ENCODE measurements at places on chromosomes 4 and X.

DNA sequence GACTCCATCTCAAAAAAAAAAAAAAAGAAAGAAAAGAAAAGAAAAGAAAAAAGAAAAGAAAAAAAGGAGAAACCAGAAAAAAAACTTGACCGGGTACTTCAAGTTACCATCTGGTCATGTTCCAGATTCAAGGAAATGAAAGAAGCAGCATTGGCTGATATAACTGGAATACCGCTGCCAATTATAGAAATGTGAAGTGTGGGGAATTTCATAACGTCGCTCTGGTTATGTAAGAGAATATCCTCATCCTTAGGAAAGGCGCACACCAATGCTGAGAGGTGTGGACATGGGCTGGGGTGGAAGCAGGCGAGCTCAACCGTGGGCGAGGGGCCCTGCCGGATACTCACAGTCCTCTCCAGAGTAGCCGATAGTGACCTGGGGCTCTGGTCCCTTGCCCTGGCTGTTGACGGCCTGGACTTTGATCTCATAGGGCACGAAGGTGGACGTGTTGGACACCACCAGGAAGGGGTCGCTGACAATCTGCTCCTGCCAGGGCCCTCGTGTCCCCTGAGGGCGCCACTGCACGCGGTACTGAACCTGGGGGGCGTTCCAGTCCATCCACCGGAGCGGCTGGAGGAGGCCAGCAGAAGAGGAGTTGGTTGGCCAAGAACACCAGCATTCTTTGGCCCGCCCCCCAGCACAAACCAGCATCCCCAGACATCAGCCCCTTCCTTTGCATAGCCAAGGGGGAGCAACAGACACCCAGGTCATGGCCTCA lies 19.5 kb downstream of the L1CAM start:
- DNase-seq: no peak

GRCh38 chr4:20638825-20639224 lies 61.4 kb upstream of the PACRGL start:
- no peak for DNase-seq

GRCh38 chrX:17792826-17793225 lies 55.5 kb downstream of the SCML1 start:
- no peak for DNase-seq

DNA sequence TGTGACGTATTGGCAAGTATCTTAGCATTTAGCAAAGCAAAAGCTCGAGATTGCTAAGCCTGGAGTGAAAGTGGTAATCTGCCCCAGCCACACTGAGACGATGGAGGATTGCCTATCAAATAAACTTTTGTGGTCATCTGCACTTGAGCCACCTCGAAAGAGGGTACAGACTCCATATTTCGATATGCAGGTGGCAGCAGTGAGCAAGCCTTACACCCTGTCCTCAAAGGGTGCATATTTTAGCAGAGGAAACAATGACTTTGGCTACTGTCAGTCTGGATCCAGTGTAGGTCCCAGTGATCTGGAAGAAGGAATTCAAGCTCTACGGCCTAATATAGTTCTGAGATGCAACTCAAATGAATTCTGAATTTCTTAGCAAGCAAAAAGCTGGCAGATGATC lies 153.9 kb downstream of the ATG4A start:
- DNase-seq: no peak

GRCh38 chrX:124125471-124125870 lies 164.0 kb downstream of the STAG2 start:
- no peak for DNase-seq

DNA sequence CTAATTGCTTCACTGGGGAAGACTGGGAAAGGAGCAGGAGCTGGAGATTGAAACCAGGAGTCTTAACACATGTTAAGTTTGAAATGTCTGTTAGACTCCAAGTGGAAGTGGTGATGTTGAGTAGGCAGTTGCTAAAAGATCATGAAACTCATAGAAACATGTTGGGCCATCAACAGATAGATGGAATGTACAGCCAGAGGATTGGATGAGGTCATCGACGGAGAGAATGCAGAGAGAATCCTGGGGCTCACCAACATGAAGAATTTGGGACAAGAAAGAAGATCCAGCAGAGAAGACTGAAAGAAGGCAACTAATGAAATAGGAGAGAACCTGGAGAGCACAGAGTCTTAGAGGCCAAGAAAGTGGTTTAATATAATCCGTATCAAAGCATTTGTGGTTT lies 19.4 kb upstream of the TSPAN5 start:
- DNase-seq: peak; percentile 20

DNA sequence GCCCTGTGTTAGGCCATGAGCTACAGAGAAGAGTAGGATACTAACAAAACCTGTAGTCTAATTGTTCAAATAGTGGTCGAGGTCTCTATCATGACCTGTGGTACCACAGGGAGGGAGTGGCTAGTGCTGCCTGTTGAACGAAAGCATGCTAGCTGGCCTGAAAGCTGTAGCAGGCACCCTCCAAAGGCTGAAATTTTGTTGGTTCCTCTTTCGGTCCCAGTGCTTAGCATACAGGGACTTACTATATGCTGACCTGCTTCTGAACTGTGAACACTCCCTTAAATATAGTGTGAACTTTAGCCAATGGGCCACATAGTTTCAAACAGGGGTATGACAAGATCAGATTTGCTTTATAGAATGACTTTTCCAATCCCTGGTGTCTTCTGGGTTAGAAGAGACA lies 113.4 kb downstream of the PJA1 start:
- DNase-seq: no peak

GRCh38 chr4:157300701-157301100 lies 80.2 kb downstream of the GRIA2 start:
- DNase-seq: no peak

- no peak for DNase-seq
These were observed 156.5 kb upstream of the ETNPPL start for GRCh38 chr4:108919226-108919893.

DNA sequence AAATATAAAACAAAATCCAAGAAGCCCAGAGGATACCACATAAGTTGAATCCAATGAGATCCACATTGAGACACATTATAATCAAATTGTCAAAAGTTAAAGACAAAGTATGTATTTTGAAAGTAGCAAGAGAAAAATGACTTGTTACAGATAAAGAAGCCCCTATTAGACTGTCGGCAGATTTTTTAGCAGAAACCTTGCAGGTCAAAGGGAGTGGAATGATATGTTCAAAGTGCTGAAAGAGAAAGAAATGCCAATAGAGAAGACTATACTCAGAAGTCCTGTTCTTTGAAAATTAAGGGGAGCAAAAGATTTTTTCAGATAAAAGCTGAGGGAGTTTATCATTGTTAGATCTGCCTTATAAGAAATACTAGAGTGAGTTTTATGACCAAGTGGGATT lies 148.9 kb upstream of the EPHA5 start:
- DNase-seq: no peak

DNA sequence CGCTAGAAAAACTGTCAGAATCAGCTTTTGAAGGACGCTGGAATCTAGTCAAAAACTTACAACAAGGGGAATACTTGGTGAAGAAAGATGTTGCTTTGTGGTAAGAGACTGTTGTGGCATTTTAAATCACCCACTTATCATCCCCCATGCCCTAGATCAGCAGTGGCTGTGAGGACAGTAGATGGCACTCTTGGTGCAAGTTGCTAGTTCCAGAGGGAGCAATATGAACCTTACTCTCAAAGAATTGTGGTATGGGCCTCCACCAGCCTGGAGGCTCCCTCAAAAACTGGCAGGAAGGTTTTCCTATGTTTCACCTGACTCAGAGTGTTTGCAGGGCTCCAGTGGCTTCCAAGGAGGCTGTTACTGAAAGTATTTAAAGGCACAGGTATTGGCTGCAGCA lies 37.7 kb upstream of the SLC16A2 start:
- peak; percentile 56 for DNase-seq

DNA sequence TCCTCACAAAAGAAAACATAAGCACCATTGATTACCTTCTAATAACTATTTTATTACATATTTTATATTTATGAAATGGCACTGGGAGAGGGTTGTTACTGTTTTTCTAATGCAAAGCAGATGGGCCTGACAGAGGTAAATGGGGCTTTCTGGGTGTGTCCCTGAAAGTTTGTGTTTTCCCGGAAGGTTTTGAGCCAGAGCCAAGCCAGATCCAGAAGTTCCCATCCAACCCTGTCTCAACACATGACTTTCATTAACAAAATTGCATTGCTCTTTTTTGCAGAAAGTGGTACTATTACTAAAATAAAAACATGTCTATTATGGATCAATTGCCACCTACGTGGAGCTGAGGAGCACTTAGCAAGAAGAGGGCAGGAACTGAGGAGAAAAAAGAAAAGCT lies 181.3 kb downstream of the RAB28 start:
- DNase-seq: no peak

- no peak for DNase-seq
These were observed 11.4 kb upstream of the KCND1 start for GRCh38 chrX:48983081-48983480.

GRCh38 chr4:67520141-67520540 lies 25.2 kb downstream of the CENPC start:
- DNase-seq: no peak

- DNase-seq: peak; percentile 7
These were observed 1.6 kb upstream of the RBM46 start for GRCh38 chr4:154779362-154779947.

DNA sequence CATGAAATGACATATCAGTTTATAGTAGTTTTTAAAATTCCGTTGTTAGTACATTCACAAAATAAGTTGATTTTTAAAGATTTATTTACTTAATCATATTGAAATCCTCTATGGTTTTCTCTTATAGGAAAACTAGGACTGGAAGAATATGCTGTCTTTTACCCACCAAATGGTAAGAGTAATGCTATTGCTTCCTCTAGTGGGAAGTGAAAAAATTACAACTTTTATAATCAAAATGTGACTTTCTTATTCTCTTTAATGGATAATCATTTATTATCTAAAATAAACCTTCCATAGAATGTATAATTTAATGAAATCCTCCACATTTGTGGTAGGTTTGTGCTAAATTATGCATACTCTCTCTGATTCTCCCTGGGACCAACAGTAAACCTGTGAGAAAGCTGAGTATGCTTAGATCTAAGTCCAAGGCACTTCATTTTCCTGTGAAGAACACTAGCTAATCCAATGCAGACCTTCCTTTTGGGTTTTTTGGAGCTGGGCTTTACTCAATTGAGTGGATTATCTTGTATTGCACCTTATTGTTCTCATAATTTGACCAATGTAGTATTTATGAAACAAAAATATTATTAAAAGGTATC lies 136.2 kb downstream of the TBC1D19 start:
- DNase-seq: peak; percentile 21

GRCh38 chr4:62495032-62495431 lies 1294.9 kb downstream of the ADGRL3 start:
- no peak for DNase-seq

- DNase-seq: no peak
These were observed 29.8 kb downstream of the ZFYVE28 start for GRCh38 chr4:2388429-2389182.

GRCh38 chr4:2261110-2261852 lies 628 bp downstream of the MXD4 start:
- DNase-seq: peak; percentile 53

DNA sequence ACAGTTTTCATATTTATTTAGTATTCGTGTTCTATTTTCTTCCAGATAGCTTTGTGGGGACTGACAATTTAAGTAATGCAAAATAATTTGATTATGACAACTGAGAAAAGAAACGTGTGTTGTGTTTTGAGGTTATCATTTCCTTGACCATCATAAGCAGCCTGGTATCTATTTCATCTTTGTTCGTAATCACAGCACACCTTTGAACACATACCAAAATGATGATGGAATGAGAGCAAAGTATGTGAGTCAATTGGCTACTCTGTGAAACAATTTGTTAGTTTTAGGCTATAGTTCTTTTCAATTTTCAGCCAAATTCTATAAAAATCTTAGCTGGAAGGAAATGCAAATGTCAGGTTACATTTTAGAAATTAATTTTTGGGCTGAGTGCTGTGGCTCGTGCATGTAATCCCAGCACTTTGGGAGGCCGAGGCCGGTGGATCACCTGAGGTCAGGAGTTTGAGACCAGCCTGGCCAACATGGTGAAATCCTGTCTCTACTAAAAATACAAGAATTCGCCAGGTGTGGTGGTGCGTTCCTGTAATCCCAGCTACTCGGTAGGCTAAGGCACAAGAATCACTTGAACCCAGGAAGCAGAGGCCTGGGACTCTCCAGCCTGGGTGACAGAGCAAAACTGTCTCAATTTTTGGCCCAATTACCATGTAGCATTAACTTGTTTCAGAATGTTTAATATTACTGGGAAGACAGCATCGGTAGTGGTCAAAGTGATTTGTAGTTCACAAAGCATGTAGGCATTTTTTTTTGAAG lies 1.1 kb upstream of the DUSP21 start:
- no peak for DNase-seq

- no peak for DNase-seq
These were observed 640.8 kb downstream of the TRIML1 start for GRCh38 chr4:188780028-188780427.

GRCh38 chrX:149060921-149061320 lies 444.2 kb downstream of the IDS start:
- DNase-seq: no peak

DNA sequence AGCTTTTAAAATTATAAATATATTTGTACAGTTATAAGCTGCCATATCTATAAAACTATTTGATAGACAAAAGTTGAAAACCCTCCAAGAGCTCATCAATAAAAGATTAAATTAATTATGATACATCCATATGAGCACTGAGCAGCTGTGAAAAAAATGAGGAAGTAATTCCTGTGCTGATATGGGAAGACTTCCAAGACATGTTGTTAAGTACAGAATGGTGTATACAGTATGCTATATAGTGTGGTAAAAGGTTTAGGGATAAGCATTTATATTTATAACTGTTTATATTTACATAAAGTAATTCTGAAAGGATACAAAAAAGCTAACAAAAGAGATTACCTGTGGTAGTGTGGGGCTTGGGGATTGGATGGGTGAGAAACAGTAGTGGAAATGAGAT lies 92.8 kb upstream of the BMP2K start:
- DNase-seq: no peak

GRCh38 chr4:158411269-158411668 lies 110.4 kb upstream of the RXFP1 start:
- DNase-seq: no peak

- peak; percentile 21 for DNase-seq
These were observed 348.5 kb downstream of the OPHN1 start for GRCh38 chrX:68084765-68085164.

Measured in EL (cell line).